Aorta (tissue), 5 donors: ENCODE measurements at places on chromosomes 1 and 21.

GRCh38 chr1:56461158-56462127, 117.9 kb downstream of the PLPP3 start:
- DNase-seq, result no peak
- no peak overlapping the region for H3K4me3 ChIP-seq
- H3K36me3 ChIP-seq, result no peaks in the 10 kb centered on the region
- H3K27me3 ChIP-seq, result no peaks in the 10 kb centered on the region

- no peaks in the 10 kb centered on the region for H3K27me3 ChIP-seq
- no peak overlapping the region for H3K4me3 ChIP-seq
- no peak for DNase-seq
- H3K4me1 ChIP-seq, result no peaks in the 10 kb centered on the region
- H3K36me3 ChIP-seq, result no peaks in the 10 kb centered on the region
Measured at GRCh38 chr1:39849203-39849602, 34.1 kb downstream of the TRIT1 start.

- no peak for DNase-seq
- no peaks in the 10 kb centered on the region for H3K36me3 ChIP-seq
- no peak overlapping the region for H3K4me3 ChIP-seq
- no peaks in the 10 kb centered on the region for H3K27me3 ChIP-seq
- no peaks in the 10 kb centered on the region for H3K4me1 ChIP-seq
- no peak overlapping the region for H3K27ac ChIP-seq
Measured at GRCh38 chr1:2045468-2046173, 4.6 kb upstream of the PRKCZ start.

- no peak overlapping the region for H3K4me3 ChIP-seq
- no peaks in the 10 kb centered on the region for H3K27me3 ChIP-seq
- H3K27ac ChIP-seq, result no peak overlapping the region
Measured at GRCh38 chr21:29501451-29501850, 202.7 kb downstream of the BACH1 start.

DNA sequence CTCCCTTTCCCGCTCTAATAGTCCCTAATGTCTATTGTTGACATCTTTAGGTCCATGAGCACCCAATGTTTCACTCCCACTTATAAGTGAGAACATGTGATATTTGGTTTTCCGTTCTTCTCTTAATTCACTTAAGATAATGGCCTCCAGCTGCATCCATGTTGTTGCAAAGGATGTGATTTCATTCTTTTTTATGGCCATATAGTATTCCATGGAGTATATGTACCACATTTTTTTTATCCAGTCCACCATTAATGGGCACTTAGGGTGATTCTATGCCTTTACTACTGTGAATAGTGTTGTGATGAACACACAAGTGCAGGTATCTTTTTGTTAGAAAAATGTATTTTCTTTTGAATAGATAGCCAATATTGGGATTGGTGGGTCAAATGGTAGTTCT, 126.0 kb upstream of the RAB3GAP2 start:
- H3K27ac ChIP-seq, result no peak overlapping the region
- H3K27me3 ChIP-seq, result no peaks in the 10 kb centered on the region
- no peak overlapping the region for H3K4me3 ChIP-seq
- no peaks in the 10 kb centered on the region for H3K36me3 ChIP-seq
- DNase-seq, result no peak
- no peaks in the 10 kb centered on the region for H3K4me1 ChIP-seq

DNA sequence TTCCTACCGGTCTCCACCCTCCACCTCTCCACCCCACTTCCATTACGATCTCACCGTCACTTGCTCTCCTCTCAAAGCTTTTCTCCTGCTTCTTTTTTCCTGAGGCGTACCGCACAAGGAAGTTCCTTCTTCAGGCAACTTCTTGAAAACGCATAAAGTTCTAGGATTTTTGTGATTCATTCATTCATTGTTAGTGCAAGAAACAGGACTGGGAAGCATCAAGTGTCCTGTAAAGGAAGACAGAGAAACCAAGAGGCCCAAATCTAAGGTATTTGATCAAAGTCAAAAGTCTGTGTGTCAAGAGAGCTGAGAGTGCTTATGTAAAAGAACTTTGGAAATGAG, 1.3 kb upstream of the RCC2 start:
- no peaks in the 10 kb centered on the region for H3K27me3 ChIP-seq
- no peaks in the 10 kb centered on the region for H3K36me3 ChIP-seq
- H3K27ac ChIP-seq, result no peak overlapping the region
- H3K4me3 ChIP-seq, result no peak overlapping the region

DNA sequence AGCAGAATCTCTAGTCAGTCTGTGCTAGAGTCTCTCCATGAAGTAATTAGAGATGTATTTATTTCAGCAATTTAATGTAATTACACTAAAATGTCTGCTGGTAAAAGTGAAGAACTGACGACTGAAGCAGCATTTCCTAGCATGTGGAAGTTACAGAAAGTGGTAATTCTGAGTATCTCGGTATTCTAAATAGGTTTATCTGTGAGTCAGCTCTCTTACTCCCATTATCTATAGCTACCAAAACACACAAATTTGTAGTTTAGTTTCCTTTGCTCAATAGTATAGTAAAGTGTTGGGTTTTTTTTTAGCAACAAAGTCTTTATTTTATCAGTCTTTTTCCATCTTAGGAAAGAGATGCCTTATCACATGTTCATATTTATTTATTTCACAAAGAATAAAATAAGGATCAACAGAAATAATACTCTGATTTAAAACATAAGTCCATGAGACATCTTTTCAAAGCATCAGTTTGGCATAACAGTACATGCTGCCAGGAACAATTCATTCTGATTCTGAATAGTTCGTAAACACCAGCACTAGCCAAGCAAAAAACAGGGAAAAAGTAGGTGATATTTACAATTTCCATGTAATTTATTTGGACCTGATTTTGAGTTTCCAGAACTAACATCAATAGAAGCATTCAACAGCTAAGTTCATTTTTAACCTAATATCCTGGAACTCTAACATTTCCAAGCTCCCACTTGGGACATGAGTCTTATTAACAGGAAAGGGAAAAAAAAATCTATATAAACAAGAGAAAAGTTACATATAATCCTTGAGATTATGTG, 76.3 kb downstream of the KCNT2 start:
- H3K36me3 ChIP-seq, result no peaks in the 10 kb centered on the region
- H3K27ac ChIP-seq, result no peak overlapping the region
- no peaks in the 10 kb centered on the region for H3K4me1 ChIP-seq
- DNase-seq, result no peak
- no peak overlapping the region for H3K4me3 ChIP-seq

- DNase-seq, result no peak
- no peak overlapping the region for H3K4me3 ChIP-seq
- no peak overlapping the region for H3K27ac ChIP-seq
- H3K27me3 ChIP-seq, result no peaks in the 10 kb centered on the region
Measured at GRCh38 chr1:37755290-37755689, 9.6 kb downstream of the EPHA10 start.

DNA sequence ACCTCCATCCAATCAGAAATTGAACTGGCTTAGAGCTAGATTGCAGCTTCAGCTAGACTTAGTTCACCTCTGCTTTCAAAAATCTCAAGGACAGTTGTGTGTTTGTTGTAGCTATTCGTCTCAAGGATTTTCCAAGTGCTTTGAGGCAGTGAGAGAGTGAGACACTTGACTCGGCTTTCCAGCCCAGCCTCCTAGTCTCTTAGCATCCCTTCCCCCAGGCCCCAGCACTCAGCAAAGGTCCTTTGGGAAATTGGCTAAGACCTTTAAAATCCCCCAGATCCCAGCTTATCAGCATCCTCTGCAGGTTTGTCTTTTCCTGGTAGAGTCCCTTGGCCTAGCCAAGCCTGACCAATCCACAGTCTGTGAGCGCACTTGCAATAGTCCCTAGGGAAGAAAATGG, 47.9 kb upstream of the PROX1 start:
- DNase-seq, result no peak
- no peaks in the 10 kb centered on the region for H3K4me1 ChIP-seq
- H3K27ac ChIP-seq, result no peak overlapping the region
- no peak overlapping the region for H3K4me3 ChIP-seq
- H3K36me3 ChIP-seq, result no peaks in the 10 kb centered on the region
- H3K27me3 ChIP-seq, result no peaks in the 10 kb centered on the region

- no peak for DNase-seq
- no peaks in the 10 kb centered on the region for H3K27me3 ChIP-seq
- H3K4me3 ChIP-seq, result no peak overlapping the region
- H3K4me1 ChIP-seq, result no peaks in the 10 kb centered on the region
- no peaks in the 10 kb centered on the region for H3K36me3 ChIP-seq
- no peak overlapping the region for H3K27ac ChIP-seq
Measured at GRCh38 chr21:38839328-38840286, 33.9 kb downstream of the ETS2 start.

DNA sequence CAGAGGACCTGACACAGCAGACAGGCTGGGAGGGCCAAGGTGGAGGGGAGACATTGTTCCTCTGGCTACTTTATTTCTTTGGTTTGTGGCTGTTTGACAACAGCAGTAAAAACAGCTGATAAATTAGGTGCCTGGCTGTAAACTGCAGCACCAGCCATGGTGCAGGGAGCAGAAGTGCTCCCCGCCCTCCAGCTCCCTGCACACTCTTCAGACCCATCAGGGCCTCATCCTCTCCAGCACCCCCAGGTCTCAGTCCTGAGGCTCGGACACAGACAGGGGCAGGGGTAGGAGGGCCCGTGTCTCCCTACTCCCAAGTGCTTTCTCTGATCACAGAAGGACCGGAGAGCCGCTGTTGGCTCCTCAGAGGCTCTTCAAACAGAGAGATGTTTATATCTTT, 17.7 kb upstream of the LRRN2 start:
- no peak overlapping the region for H3K4me3 ChIP-seq
- no peak overlapping the region for H3K27ac ChIP-seq
- no peak for DNase-seq
- H3K36me3 ChIP-seq, result no peaks in the 10 kb centered on the region
- no peaks in the 10 kb centered on the region for H3K27me3 ChIP-seq
- H3K4me1 ChIP-seq, result no peaks in the 10 kb centered on the region
